ENCODE measurements at places on chromosomes 4 and X. TPM values are rescaled to one million over a fixed set of nuclear protein-coding genes. Genes with fewer than 3 reads are reported as not detected.

DNA sequence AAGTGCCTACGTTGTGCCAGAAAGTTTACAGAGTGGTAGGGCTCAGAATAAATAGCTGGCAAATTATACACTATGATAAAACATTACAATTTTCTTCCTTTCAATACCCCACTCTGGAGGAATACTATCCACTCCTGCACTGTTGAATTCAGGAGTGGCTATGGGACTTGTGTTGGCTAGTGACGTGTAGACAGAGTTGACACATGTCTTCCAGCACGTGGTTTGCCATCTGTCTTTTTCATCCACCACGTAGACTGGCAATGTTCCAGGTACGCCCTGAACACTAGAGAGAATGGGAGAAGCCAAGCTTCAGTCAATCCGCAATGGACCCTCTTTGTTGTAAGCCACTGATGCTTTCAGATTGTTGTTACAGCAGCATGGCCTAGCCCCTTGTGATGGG lies 168.8 kb upstream of the RBPJ start:
- peak overlapping the region; percentile 49 for H3K27ac ChIP-seq
- H3K4me1 ChIP-seq: peaks cover 27% of the 10 kb centered on the region

Gene TMPRSS11F
- not detected for total RNA-seq

Gene CXXC4
- not detected for total RNA-seq

DNA sequence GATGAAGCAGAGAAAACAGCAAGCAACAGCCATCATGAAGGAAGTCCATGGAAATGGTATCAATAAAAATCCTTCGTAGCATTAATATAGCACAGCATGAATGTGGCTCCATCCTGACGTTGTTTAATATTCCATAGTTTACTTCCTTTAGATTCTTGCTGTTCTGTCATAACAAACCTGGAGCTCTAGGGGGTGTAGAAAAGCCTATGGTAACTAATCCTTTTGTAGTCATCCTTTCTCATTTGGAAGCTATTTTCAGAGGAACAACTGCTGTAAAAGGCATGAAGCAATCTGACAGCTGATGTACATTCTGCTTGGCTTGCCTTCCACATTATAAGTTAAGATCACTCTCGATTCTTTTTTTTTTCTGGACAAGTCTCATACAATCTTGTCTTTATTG lies 914 bp downstream of the MYOZ2 start:
- no peaks in the 10 kb centered on the region for H3K36me3 ChIP-seq
- DNase-seq: no peak
- no peak overlapping the region for H3K27ac ChIP-seq

DNA sequence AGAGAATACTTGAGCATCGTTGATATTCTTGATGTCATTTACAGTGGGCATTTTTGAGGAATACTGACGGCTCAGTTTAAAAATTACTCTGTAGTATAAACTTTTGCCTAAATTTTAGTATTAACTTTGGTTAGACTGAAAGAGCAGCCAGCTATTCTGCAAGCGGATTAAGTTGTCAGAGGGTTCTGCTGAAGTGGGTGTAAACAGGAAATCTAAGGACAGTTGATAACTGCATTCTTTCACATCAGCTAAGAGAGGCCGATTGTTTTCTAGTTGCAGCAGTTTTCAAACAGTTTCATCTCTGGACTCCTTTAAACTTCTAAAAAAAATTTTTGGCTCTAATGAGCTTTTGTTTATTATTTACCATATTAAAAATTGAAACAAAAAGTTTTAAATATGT lies 149.6 kb downstream of the RAPGEF2 start:
- peaks cover 31% of the 10 kb centered on the region for H3K36me3 ChIP-seq
- no peaks in the 10 kb centered on the region for H3K27me3 ChIP-seq
- H3K4me3 ChIP-seq: no peak overlapping the region
- DNase-seq: no peak
- H3K27ac ChIP-seq: no peak overlapping the region

DNA sequence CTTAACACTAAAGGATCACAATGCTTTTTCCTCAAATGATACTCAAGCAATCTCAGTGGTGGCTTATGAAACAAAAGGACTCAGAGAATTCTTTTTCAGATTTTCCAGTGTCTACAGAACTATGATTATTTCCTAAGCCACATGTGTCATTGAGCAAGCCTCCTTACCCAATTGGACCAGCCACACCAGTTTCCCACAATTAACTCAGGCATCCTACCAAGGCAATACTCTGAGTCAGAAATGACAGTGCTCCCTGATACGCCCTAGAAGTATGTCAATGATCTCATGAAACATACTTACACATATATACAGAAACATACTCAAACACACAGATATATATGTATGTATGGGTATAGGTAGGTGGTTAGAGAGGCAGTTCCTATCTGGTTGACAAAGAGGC lies 4.8 kb downstream of the ADAMTS3 start:
- H3K27ac ChIP-seq: no peak overlapping the region
- H3K4me3 ChIP-seq: no peak overlapping the region
- H3K36me3 ChIP-seq: no peaks in the 10 kb centered on the region
- no peak for DNase-seq

GRCh38 chrX:67543818-67544217 lies at the start of gene AR:
TSS of gene AR (plus strand) at chrX:67544021. CDS start at chrX:67545147, 1,126 bp downstream.
- H3K36me3 ChIP-seq: no peaks in the 10 kb centered on the region
- H3K27me3 ChIP-seq: peaks cover 27% of the 10 kb centered on the region
- no peak within 1 kb of the TSS for H3K4me3 ChIP-seq
- H3K4me1 ChIP-seq: no peaks in the 10 kb centered on the region
- peak; percentile 3 for DNase-seq

GRCh38 chrX:115561605-115562479 lies 868 bp downstream of the PLS3 start:
- H3K27me3 ChIP-seq: peaks cover 23% of the 10 kb centered on the region
- H3K4me1 ChIP-seq: no peaks in the 10 kb centered on the region
- H3K36me3 ChIP-seq: no peaks in the 10 kb centered on the region
- peak overlapping the region; percentile 57 for H3K4me3 ChIP-seq

DNA sequence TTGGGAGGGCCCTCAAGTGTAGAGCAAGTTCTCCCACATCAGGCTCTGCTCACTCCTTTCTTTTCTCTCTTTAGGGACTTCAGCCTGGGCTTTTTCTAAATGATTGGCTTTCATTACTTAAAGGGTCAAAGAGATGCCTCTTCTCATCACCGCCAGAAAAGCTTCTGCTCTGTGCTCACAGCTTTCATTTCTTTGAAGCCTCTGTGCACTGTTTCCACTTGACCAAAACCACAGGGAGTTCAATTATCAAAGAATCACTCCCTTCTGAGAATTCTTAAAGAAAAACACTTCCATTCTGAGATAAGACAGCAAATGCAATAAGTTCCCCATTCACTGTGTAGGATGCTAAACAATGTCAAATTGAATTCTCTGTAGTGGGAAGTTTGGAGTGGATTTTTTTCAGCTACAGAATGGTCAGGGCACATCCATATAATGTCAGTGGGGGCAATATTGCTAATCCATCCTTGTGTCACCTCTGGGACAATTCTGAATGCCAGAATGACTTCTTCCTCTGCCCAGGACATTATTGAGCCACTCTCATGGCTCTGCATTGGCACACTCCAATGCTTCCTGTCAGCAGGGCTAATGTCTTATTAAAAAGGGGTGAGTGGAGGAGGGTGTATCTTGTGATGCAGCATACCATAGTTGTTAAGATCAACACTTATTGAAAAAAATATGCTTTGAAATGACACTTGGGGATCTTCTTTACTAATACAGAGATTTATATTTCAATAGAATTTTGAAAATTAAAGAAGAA lies 217.6 kb downstream of the SNCA start:
- H3K36me3 ChIP-seq: no peaks in the 10 kb centered on the region
- peak overlapping the region; percentile 51 for H3K27ac ChIP-seq
- H3K4me3 ChIP-seq: no peak overlapping the region
- H3K4me1 ChIP-seq: peaks cover 16% of the 10 kb centered on the region
- DNase-seq: no peak

DNA sequence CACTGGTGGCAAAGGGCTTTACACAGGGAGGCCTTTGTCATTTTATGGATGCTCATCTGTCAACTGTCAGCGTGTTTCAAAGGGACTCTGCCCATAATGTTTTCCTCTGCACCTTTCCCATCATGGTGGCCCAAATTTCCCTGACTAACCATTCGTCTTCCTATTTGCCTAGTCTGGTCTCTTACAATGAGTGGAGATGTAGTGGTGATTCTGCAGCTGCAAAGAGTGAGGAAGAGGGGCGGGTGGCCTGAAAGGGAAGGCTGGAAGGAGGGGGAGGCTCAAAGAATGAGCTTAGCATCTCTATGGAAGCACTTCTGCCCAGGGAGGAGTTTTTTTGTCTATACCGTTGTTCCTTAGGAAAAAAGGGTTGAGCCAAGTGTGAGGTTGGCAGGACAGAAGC lies 447.5 kb downstream of the NKX6-1 start:
- no peaks in the 10 kb centered on the region for H3K27me3 ChIP-seq
- H3K36me3 ChIP-seq: no peaks in the 10 kb centered on the region

GRCh38 chr4:147096667-147097604 lies 151.3 kb upstream of the TTC29 start:
- no peak overlapping the region for H3K27ac ChIP-seq
- H3K4me3 ChIP-seq: no peak overlapping the region
- H3K36me3 ChIP-seq: no peaks in the 10 kb centered on the region
- DNase-seq: no peak

- no peaks in the 10 kb centered on the region for H3K4me1 ChIP-seq
- H3K27ac ChIP-seq: no peak overlapping the region
- no peaks in the 10 kb centered on the region for H3K36me3 ChIP-seq
- H3K4me3 ChIP-seq: no peak overlapping the region
These were observed 357.2 kb upstream of the FAM241A start for GRCh38 chr4:111788099-111788498.

DNA sequence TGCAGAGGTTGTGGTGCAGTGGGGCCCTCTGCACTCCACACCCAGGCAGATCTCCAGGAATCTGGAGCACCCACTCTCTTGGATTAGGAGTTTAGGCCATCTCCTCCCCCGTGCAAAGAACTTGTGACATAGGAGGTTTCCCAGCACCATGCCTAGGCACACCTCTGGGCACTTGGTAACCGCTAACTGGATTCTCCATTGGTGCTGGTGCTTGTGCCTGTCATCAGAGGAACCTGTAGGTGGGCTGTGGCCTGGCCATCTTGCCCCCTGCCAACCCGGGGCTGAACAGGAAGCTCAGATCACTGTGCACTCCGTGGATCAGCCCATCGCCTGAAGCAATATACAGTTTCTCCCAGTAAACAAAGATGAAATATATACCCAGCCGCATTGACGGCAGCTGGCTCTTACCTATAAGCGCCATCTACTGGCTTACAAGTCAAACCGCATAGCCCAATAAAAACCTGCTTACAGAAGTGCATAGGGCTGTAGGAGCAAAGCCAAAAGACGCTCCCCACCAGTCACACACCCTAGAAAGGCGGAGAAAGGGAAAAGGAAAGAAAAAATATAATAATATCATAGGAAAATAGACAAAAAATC lies 19.1 kb upstream of the TEX13B start:
- peak; percentile 32 for DNase-seq
- no peak overlapping the region for H3K27ac ChIP-seq
- H3K4me3 ChIP-seq: no peak overlapping the region
- H3K4me1 ChIP-seq: no peaks in the 10 kb centered on the region

DNA sequence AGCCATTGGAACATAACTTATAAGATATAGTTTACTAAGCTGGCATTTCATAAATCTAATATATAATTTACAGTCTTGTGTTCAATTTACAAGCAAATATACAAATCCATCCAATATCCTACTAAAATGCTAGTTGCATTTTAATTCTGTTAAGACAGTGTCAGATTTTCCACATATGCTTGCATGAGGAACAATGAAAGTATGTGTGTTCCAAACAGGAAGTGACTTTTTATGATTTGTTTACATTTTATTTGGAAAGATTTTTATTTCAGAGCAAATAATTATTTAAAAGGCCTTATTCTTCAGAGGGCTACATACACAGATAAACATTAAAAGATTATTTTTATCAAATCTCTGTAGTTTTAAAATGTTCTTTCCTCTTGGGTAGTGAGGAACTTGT lies 130.1 kb downstream of the KLHL34 start:
- no peaks in the 10 kb centered on the region for H3K27me3 ChIP-seq
- H3K4me3 ChIP-seq: no peak overlapping the region
- peaks cover 3% of the 10 kb centered on the region for H3K36me3 ChIP-seq
- H3K4me1 ChIP-seq: no peaks in the 10 kb centered on the region

Measured in activated CD4-positive, alpha-beta T cell treated with anti-CD3 and anti-CD28 coated beads for 36 hours (primary cell).